ENCODE measurements at places on chromosomes 4 and X. TPM values are rescaled to one million over a fixed set of nuclear protein-coding genes. Genes with fewer than 3 reads are reported as not detected.

DNA sequence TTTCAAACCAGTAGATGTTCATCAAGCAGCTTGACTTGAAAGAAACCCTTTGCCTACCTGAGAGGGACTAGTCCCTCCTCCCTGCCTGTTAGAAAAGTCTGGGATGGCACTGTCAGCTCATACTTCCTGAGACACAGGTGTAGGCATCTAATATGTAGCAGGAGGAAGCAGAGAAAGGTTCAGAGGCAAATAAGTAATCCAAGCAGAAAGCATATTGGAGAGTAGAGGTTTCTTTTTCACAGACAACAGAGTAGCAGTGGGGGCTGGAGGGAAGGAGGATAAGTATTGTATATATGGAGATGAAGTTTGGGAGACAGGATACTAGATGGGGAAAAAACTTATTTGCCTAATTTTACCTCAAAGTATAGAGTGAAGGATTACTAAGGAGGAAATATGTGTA is 81.5 kb downstream of the FNIP2 start:
- no peaks in the 10 kb centered on the region for H3K4me1 ChIP-seq
- H3K27ac ChIP-seq, result no peak overlapping the region
- no peaks in the 10 kb centered on the region for H3K27me3 ChIP-seq
- peaks cover 2% of the 10 kb centered on the region for H3K36me3 ChIP-seq
- no peak overlapping the region for H3K4me3 ChIP-seq
- DNase-seq, result no peak

- peak overlapping the region; percentile 5 for H3K4me3 ChIP-seq
- no peaks in the 10 kb centered on the region for H3K4me1 ChIP-seq
- peak; percentile 18 for DNase-seq
- H3K27me3 ChIP-seq, result no peaks in the 10 kb centered on the region
- peak overlapping the region; percentile 45 for H3K27ac ChIP-seq
Observed at GRCh38 chr4:176883108-176883550, 90.4 kb upstream of the VEGFC start.

DNA sequence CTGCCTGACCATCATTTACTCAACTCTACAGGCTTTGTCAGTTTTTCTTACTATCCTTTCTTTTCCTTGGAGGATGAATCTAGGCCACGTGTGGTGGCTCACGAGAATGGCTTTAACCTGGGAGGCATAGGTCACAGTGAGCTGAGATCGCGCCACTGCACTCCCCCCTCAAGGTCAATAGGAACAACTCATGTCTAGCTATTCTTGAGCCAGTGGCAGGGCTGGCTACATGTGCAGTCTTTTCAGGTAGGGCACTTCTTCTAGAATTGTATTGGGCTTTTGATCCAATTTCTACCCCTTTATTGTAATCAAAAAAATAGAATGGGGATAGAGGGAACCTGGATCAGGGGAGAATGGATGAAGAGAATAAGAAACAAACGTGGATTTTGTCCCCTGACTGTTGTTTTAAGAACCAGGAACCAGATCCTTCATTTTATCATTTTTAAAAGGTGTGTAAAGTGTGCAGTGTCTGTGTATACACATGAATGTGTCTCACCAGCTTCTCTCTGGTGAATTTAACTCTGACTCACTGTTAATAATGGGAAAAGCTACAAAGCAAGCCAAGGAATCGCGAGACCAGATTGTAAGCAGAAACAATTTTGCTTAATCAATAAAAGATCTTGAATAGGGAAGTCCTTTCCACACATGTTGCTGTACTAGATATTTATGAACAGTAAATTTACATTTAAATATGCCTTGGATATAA is 283.9 kb upstream of the GPC4 start:
- H3K4me1 ChIP-seq, result no peaks in the 10 kb centered on the region
- H3K27ac ChIP-seq, result no peak overlapping the region
- H3K4me3 ChIP-seq, result no peak overlapping the region
- H3K27me3 ChIP-seq, result no peaks in the 10 kb centered on the region

CT45A2 gene
- not detected for total RNA-seq

BMX gene
- total RNA-seq, result not detected

DNA sequence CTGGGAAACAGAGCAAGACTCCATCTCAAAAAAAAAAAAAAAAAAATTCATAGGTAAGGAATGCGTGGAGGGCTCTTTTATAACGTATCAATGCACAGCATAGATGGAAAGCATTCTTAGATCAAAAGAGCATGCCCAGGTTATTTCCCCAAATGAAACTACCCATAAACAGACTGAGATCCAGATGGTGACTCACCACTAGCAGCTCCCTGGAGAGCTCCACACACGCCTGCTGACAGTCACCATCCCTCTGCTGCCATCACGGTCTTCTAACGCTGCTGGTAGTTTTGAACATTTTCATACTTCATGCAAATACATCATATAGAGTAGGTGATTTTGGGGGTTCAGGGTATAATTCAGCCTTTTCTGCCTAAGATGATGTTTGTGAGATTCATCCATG is 136.9 kb downstream of the ASMT start:
- H3K4me3 ChIP-seq, result no peak overlapping the region
- no peak overlapping the region for H3K27ac ChIP-seq
- H3K27me3 ChIP-seq, result no peaks in the 10 kb centered on the region
- no peak for DNase-seq

IQCM gene
- total RNA-seq, result under 0.01 TPM

- H3K27ac ChIP-seq, result peak overlapping the region; percentile 88
- H3K27me3 ChIP-seq, result no peaks in the 10 kb centered on the region
- peak overlapping the region; percentile 93 for H3K4me3 ChIP-seq
- H3K36me3 ChIP-seq, result peaks cover 2% of the 10 kb centered on the region
- H3K4me1 ChIP-seq, result peaks cover 2% of the 10 kb centered on the region
- DNase-seq, result no peak
Observed at GRCh38 chr4:17578482-17578891, 1.5 kb downstream of the LAP3 start.

DNA sequence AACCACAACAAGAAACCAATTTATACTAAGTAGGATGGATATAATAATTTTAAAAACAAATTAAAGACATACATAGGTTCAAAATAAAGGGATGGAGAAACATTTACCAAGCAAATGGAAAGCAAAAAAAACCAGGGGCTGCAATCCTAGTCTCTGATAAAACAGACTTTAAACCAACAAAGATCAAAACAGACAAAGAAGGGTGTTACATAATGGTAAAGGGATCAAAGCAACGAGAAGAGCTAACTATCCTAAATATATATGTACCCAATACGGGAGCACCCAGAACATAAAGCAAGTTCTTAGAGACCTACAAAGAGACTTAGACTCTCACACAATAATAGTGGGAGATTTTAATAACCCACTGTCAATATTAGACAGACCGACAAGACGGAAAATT is 66.6 kb downstream of the ATRX start:
- H3K4me1 ChIP-seq, result no peaks in the 10 kb centered on the region
- no peak overlapping the region for H3K27ac ChIP-seq
- H3K36me3 ChIP-seq, result no peaks in the 10 kb centered on the region
- H3K27me3 ChIP-seq, result no peaks in the 10 kb centered on the region
- H3K4me3 ChIP-seq, result no peak overlapping the region
- no peak for DNase-seq

- H3K4me1 ChIP-seq, result no peaks in the 10 kb centered on the region
- no peak overlapping the region for H3K4me3 ChIP-seq
- no peaks in the 10 kb centered on the region for H3K27me3 ChIP-seq
- no peak overlapping the region for H3K27ac ChIP-seq
Observed at GRCh38 chr4:170339522-170339921, 249.8 kb upstream of the AADAT start.

GRCh38 chrX:37641859-37642258 is 43.7 kb upstream of the XK start:
- H3K4me1 ChIP-seq, result no peaks in the 10 kb centered on the region
- H3K4me3 ChIP-seq, result no peak overlapping the region
- no peaks in the 10 kb centered on the region for H3K36me3 ChIP-seq
- no peaks in the 10 kb centered on the region for H3K27me3 ChIP-seq
- DNase-seq, result no peak

DNA sequence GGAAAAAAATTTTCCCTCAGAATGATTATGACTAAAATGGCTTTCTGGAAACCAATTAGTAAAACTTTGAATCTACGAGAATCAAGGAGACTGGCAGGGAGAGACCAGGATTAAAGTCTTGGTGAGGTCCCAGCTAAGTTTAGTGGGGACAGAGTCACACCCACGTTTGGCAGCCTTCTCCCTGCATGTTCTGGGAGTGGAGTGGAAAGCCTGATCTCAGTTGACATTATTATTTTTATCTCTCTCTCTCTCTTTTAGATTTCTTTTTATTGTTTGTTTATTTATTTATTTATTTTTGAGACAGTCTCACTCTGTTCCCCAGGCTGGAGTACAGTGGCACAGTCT is 67.8 kb downstream of the MED28 start:
- no peaks in the 10 kb centered on the region for H3K36me3 ChIP-seq
- H3K4me3 ChIP-seq, result no peak overlapping the region
- no peak for DNase-seq
- no peaks in the 10 kb centered on the region for H3K27me3 ChIP-seq
- H3K27ac ChIP-seq, result no peak overlapping the region

DNA sequence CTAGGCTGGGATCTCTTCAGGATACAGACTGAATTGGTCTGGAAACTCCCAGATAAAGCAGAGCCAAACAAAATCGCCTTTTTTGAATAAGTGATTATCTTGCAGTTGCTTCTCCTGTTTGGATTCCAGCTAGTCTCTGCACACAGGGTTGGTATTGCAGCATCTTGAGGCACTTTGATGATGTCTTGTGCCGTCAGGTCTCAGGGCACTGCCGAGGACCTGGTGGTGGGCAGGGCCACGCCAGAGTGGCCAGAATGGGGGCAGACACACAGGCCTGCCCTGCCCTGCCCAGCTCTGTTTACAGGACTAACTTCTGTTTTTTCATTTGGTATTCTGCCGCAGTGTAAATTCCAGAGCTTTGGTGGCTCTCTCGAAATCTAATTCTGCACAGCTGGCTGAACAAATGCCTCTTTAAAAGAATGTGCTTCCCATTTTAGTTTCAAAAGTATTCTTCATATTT is 276.1 kb downstream of the NR3C2 start:
- no peak overlapping the region for H3K4me3 ChIP-seq
- H3K27me3 ChIP-seq, result no peaks in the 10 kb centered on the region
- no peaks in the 10 kb centered on the region for H3K4me1 ChIP-seq
- no peak for DNase-seq
- H3K36me3 ChIP-seq, result no peaks in the 10 kb centered on the region

- DNase-seq, result peak; percentile 40
- no peaks in the 10 kb centered on the region for H3K4me1 ChIP-seq
- H3K36me3 ChIP-seq, result peaks cover 4% of the 10 kb centered on the region
- no peak overlapping the region for H3K4me3 ChIP-seq
- no peak overlapping the region for H3K27ac ChIP-seq
- no peaks in the 10 kb centered on the region for H3K27me3 ChIP-seq
Observed at GRCh38 chr4:88054901-88055300, 47.5 kb downstream of the PKD2 start.

GRCh38 chrX:29662101-29662500 is 553.3 kb upstream of the MAGEB2 start:
- H3K27me3 ChIP-seq, result no peaks in the 10 kb centered on the region
- H3K27ac ChIP-seq, result peak overlapping the region; percentile 84
- H3K4me1 ChIP-seq, result no peaks in the 10 kb centered on the region
- no peaks in the 10 kb centered on the region for H3K36me3 ChIP-seq
- peak; percentile 51 for DNase-seq
- no peak overlapping the region for H3K4me3 ChIP-seq

POU4F2 gene
- total RNA-seq, result not detected

MAGEC2 gene
- 0.17 TPM for total RNA-seq

DNA sequence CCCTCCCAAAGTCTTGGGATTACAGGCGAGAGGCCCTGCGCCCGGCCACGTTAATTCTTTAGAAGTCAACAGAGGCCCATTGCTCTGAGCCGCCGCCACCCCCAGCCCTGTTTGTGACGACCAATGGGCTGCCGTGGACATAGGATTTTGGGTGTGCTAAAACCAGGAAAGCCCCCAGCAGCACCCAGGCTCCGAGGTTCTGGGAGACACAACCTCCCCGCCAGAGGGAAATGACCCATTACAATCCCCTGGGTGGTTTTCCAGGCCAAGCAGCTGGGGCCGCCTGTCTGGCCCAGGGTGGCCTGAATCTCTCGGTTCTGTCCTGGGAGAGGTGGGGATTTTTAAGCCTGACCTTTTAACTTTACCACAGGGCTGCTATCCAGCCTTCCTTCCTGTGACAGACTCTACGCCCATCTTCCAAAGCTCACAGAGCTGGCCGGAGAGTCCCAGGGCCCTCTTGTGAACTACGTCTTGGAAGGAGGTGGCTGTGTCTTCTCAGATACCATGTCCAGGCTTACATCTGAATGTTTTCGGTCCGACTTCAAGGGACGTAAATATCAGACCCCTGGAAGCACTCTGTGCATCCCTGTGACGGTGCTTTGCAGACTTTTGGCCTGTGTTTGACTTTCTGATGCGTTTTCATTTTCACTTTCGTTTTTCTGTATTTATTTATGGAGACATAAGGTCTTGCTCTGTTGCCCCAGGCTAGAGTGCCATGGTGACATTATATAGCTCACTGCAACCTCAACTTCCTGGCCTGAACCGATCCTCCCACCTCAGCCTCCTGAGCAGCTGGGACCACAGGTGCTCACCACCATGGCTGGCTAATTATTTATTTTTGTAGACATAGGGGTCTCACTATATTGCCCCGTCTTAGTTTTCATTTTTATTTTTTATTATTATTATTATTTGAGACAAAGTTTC is 36.0 kb downstream of the P2RY8 start:
- no peak overlapping the region for H3K4me3 ChIP-seq
- no peak for DNase-seq
- no peaks in the 10 kb centered on the region for H3K36me3 ChIP-seq
- H3K27me3 ChIP-seq, result no peaks in the 10 kb centered on the region

DNA sequence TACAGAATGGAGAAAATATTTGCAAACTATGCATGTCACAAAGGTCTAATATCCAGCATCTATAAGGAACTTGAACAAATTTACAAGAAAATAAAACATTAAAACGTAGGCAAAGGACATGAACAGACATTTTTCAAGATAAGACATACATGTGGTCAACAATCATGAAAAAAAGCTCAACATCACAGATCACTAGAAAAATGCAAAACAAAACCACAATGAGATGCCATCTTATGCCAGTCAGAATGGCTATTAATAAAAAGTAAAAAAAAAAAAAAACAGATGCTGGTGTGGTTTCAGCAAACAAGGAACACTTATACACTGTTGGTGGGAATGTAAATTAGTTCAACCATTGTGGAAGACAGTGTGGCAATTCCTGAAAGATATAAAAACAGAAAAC is 75.8 kb upstream of the IL13RA2 start:
- no peak overlapping the region for H3K4me3 ChIP-seq
- no peaks in the 10 kb centered on the region for H3K27me3 ChIP-seq
- no peaks in the 10 kb centered on the region for H3K4me1 ChIP-seq
- DNase-seq, result peak; percentile 21

DNA sequence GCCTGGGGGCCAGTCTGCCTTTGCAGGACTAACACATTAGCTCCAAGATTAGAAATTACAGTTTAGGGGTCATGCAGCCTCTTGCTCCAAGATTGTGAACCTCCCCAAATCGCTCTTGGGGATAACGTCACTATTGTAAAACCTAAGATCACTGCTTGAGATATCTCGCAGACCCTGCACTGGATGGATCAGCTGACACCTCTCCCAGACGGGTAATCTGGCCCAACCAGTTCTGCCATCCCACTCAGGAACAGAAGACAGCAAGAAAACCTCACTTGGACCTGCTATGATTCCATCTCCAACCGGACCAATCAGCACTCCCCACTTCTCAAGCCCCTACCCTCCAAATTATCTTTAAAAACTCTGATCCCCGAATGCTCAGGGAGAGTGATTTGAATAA is 431.2 kb downstream of the GPM6A start:
- H3K27me3 ChIP-seq, result no peaks in the 10 kb centered on the region
- no peaks in the 10 kb centered on the region for H3K36me3 ChIP-seq
- no peak overlapping the region for H3K4me3 ChIP-seq
- H3K4me1 ChIP-seq, result no peaks in the 10 kb centered on the region
